DND-41 (cell line): ENCODE measurements at places on chromosomes 5 and 9.

DNA sequence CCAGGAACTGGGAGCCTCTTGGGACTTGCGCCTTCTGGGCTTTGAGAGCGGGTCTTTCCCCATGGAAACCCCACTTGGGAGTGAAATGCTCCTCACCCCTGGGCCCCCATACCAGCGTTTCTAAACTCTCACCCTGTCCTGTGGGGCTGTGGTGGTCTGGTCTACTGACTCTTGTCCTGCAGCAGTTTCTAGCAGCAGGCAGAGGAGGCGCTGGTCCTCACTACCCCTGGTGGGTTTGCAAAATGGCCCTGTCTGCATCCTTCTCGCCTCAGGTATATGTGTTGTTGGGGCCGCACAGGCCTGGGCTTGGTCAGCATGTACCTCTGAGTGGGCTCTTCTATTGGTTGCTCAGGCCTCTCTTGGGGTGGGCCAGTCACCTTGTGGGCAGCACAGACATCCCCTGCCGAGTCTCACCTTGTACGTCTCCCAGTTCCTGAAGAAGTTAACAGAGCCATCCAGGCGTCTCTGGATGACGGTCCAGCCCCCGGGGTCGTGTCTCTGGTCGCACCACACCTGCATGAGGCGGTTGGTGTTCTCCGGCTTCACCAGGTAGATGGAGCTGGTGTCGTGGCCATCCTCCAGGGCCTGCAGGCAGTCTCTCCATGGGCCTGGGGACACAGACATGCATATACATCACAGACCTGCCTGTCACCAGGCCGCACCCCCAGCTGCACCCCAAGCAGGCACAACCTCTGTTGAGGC, 29.0 kb downstream of the ANGPTL2 start:
- DNase-seq: no peak
- H3K4me3 ChIP-seq: no peak overlapping the region
- H3K4me1 ChIP-seq: no peaks in the 10 kb centered on the region
- H3K27me3 ChIP-seq: peaks cover 17% of the 10 kb centered on the region
- H3K36me3 ChIP-seq: no peaks in the 10 kb centered on the region
- H3K27ac ChIP-seq: no peak overlapping the region

- no peaks in the 10 kb centered on the region for H3K27me3 ChIP-seq
- no peak overlapping the region for H3K4me3 ChIP-seq
- peak; percentile 28 for DNase-seq
- H3K27ac ChIP-seq: 0 out of 2 replicates have a peak overlapping the region, but pooled peaks have one; percentile 18
- H3K36me3 ChIP-seq: no peaks in the 10 kb centered on the region
These were observed 30.1 kb downstream of the FRMD3 start for GRCh38 chr9:83508067-83508466.

DNA sequence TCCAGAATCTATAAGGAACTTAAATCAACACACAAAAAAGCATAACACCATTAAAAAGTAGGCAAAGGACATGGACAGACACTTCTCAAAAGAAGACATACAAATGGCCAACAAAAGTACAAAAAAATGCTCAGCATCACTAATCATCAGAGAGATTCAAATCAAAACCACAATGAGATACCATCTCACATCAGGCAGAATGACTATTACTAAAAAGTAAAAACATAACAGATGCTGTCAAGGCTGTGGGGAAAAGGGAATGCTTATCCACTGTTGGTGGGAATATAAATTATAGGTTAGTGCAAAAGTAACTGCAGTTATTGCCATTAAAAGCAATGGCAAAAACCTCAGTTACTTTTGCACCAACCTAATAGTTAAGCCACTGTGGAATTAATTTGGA, 32.2 kb upstream of the SPATA31D4 start:
- no peak overlapping the region for H3K4me3 ChIP-seq
- no peaks in the 10 kb centered on the region for H3K27me3 ChIP-seq
- no peaks in the 10 kb centered on the region for H3K36me3 ChIP-seq
- H3K27ac ChIP-seq: no peak overlapping the region
- H3K4me1 ChIP-seq: no peaks in the 10 kb centered on the region

GRCh38 chr5:60340965-60341471, 358.9 kb downstream of the DEPDC1B start:
- no peaks in the 10 kb centered on the region for H3K36me3 ChIP-seq
- no peaks in the 10 kb centered on the region for H3K4me1 ChIP-seq
- DNase-seq: no peak

DNA sequence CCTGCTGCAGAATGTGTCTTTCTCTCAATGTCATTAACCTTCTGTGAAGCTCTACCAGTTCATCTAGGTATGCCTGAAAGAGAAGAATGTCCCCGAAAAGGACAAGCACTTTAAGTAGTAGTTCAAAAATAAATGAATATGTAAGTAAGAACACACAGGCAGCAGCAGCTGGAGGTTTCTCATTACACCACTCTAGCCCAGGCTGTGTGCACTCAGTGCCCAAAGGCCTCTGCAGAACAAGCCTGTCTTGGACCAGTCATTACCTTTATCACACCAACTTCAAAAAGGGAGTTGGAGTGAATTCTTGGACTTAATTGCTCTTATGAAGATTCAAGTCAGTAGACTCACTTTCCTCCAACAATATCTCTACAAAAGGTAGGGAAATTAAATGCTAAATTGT, 268.8 kb downstream of the MLLT3 start:
- peaks cover 45% of the 10 kb centered on the region for H3K36me3 ChIP-seq
- H3K4me3 ChIP-seq: no peak overlapping the region
- H3K4me1 ChIP-seq: 0 out of 2 replicates have a peak, but pooled peaks cover 9% of the 10 kb centered on the region
- no peak for DNase-seq
- no peak overlapping the region for H3K27ac ChIP-seq
- no peaks in the 10 kb centered on the region for H3K27me3 ChIP-seq

DNA sequence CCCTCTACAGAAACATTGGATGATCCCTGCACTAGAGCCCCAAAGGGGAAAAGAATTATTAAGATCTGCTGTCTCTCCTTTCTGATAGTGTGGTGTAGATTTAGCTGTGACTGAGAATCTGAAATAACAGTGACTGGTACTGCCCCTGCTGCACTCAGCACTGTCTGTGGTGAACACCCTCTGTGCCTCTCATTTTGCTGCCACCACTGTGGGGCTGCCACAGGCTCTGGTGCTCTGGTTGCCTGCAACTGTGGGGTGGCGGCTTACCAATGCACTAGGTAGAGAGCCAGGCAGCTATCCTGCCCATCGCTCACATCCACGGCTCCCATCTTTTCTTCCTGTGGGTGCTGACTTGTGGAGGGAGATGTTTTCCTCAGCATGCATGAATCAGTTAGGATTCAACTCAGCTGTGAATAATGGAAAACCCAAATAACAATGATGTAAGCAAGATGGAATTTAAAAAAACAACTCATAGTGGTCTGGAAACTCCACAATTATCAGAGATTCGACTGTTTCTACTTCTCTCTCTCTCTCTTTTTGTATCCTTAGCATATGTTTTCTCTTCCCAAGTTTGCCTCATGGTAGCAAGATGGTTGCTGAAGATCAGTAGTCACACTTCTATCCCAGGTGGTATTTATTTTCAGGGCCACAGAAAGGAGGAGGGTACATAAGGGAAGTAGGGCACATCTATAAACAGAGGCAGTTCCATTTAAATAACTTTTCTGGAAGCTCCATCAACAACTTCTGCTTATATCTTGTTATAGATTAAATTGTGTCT, 99.8 kb upstream of the DAP start:
- H3K27me3 ChIP-seq: peaks cover 7% of the 10 kb centered on the region
- no peaks in the 10 kb centered on the region for H3K36me3 ChIP-seq
- no peak overlapping the region for H3K4me3 ChIP-seq
- no peak overlapping the region for H3K27ac ChIP-seq
